ENCODE measurements at places on chromosomes 2 and 18.
A peak's percentile ranks its signal among the peaks of the same experiment; 100 is the strongest.

- no peak for DNase-seq
Observed at GRCh38 chr2:216758256-216759155, 63.2 kb upstream of the IGFBP5 start.

GRCh38 chr2:228157841-228158240 is 23.6 kb downstream of the SPHKAP start:
- DNase-seq: no peak

GRCh38 chr2:35787302-35788031 is 568.1 kb upstream of the CRIM1 start:
- DNase-seq: peak; percentile 3

GRCh38 chr18:5728531-5728930 is 166.8 kb downstream of the TMEM200C start:
- no peak for DNase-seq

DNA sequence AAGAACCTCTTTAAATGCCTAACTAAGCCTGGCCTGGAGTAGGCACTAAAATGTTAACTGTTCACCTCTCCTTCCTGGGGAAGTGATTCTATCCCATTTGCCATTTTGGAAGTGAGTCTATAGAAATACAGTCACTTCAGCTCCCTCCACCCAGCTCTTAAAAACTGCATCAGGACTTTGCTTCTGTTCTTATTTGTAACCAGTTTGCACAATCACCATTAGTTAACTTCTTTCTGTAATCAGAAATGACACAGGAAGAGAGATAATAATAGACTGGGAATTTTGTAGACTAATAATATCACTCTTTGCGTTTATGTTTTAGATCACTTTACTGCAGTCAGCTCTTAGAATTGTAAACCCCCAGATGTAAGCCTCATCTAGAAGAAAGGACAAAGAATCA is 16.0 kb upstream of the MARCO start:
- no peak for DNase-seq

GRCh38 chr2:227368574-227368973 is 10.5 kb downstream of the TM4SF20 start:
- no peak for DNase-seq

GRCh38 chr2:159773426-159773825 is 24.6 kb downstream of the CD302 start:
- DNase-seq: no peak

GRCh38 chr2:32463110-32463509 is 106.3 kb downstream of the BIRC6 start:
- DNase-seq: no peak

DNA sequence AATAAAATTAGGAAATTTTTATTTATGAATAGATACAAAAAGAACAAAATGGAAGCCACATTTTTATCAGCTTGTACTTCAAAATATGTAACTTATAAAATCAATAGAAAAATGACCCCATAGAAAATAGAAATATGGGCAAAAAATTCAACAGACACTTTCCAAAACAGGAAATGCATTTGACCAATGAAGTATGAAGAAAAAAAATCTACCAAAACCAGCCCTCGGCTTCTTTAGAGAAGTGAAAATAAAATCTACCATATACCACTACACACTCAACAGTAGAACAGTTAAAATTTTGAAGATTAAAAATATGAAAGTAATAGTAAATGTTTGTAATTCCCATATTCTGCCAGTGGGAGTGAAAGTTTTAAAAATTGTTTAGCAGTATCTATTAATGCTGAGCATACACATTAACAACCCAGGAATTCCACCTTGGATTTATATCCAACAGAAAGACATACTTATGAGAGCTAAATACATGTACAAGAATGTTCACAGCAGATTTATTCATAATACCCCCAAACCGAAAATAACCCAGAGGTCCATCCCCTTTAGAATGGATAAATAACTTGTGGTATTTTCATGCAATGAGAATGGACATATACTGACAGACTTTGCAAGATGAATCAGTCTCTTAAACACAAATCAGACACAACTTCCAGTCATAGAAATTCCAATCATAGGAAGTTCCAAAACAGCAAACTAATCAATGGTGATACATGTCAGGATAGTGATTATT is 318.0 kb downstream of the FIGN start:
- DNase-seq: no peak

GRCh38 chr2:128367601-128368359 is 49.1 kb upstream of the HS6ST1 start:
- DNase-seq: no peak

DNA sequence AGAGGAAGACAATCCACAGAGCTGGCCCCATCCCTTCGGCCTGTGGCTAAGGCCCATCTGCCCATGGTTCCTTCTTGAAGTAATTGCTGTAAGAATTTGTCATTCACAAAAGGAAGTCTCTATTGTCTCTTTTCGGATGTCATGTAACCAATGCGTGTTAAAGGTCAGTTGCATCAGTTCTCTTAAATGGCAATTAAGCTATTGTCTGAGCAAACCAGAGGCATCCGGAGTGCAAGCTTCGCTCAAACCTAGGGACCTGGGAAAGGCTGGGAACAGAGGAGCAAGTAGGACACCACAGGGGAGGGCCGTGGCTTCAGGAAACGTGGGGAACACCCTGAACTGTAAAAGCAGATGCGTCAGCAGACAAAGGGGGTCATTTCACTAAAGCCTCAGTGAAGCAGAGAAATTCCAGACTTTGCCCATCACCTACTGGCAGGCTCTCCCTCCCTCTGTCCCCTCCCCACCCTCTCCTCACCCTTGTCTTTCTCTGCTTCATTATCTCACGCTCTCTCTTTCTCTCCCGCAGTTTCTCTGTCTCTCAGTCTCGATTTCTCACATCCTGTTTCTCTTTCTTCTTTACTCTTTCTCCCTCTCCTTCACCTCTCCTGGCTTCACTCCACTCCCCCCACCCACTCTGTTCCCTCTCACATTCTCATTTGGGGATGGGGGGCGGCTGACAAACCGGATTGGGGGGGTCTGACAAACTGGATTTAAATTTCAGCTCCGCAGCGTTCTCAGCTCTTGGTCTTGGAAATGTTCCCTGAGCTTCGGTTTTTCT is 204.6 kb upstream of the TNP1 start:
- no peak for DNase-seq

DNA sequence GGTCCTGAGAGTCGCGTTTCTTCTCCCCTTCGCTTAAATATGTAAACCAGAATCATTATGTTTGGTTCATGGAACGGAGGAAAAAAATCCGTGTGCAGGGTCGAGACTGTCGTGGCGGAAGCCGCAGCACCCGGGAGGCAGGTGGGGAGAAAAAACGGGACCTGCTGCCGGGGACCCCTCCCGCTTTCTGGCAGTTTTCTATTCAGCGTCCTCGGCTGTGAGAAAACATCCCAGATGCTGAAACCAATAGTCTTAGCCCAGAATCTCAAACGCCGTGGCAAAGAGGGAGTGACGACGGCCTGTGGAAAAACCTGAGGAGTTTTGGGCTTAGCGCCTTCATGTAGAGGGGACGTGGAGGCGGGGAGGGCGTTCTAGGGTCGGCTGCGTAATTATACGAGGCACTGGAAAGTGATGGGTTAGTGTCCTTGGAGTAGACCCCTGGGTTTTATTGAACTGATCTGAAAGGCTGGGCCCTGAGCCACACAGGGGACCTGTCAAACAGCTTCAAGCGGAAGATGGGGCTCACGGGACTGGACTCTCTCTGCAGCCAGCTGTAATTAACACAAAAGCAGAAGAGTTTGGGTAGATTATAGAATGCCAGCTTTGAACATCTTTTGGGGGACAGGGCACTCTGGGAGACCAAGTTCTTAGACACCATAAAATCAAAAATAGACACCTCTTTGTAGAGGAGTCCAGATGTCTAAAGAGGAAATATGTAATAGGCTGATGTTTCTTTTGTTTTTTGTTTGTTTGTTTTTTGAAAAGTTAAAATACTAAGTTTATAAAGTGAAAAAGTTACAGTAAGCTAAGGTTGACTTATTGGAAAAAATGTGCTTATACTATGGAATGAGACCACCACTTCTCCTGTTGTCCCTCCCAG is 834 bp upstream of the BUB1 start:
- DNase-seq: peak; percentile 77

- no peak for DNase-seq
Observed at GRCh38 chr2:127054604-127054930, 52.4 kb downstream of the BIN1 start.

GRCh38 chr2:80365762-80366161 is 61.2 kb upstream of the LRRTM1 start:
- DNase-seq: no peak

GRCh38 chr18:63465059-63465458 is 11.7 kb upstream of the SERPINB5 start:
- DNase-seq: no peak

- DNase-seq: no peak
Observed at GRCh38 chr2:42962508-42962953, 170.1 kb upstream of the HAAO start.

DNA sequence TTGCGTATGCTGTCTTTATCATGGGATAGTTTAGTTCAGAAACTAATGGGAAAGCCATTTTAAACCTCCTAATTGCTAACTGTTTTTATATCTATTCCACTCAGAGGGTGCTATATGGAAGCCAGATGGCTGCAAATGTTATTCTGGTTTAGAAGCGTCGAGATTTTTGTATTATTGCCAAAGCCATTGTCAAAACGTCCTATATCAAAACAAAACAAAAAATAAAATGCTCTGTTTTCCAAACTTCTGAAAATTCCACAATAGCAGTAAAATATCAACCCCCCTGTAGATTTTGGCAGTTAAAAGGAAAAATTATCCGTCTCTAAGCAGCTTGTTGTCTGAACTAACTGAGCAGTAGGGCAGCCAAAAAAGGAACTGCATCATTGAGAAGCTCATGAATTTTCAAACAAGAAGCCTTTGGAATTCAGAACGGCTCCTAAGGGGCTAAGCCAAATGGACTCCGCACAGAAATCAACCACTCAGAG is 195.4 kb upstream of the CWC22 start:
- DNase-seq: no peak

Measured in hematopoietic multipotent progenitor cell treated with erythropoietin and hydrocortisone succinate and interleukin-3 and kit ligand, for 6 days (in vitro differentiated cells).